AG04450 (cell line): ENCODE measurements at places on chromosomes 1 and 21. TPM values are rescaled to one million over a fixed set of nuclear protein-coding genes. Genes with fewer than 3 reads are reported as not detected.

GRCh38 chr1:45679123-45679522 is 7.2 kb downstream of the GPBP1L1 start:
- DNase-seq, result no peak

GRCh38 chr1:41365320-41365633 is 4.0 kb downstream of the FOXO6 start:
- DNase-seq, result no peak

GRCh38 chr1:246768403-246769020 is 44.3 kb downstream of the SCCPDH start:
- DNase-seq, result no peak

Gene HIVEP3
- 4.8 and 5.0 TPM in 2 replicates for polyA plus RNA-seq

GRCh38 chr1:208895181-208895580 is 651.0 kb upstream of the PLXNA2 start:
- no peak for DNase-seq

DNA sequence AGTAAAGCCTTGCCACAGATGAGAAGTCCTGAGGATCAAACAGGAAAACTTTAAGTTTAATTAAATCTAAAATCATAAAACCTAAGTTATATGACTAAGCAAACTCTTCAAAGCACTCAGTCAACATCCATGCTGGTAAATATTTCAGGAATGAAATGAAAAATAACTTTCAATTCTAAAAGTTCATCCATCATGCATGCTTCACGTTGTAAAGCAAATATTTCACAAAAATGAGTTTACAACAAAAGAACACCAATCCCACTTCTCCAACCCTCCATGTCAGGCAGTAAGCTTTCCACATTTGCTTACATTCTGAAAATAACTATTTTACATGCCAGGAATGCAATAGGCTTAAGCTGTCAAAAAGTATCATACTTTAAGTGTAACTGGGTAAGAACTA is 16.8 kb downstream of the APP start:
- DNase-seq, result no peak

Gene ACTA1
- not detected in 2 replicates for polyA plus RNA-seq

DNA sequence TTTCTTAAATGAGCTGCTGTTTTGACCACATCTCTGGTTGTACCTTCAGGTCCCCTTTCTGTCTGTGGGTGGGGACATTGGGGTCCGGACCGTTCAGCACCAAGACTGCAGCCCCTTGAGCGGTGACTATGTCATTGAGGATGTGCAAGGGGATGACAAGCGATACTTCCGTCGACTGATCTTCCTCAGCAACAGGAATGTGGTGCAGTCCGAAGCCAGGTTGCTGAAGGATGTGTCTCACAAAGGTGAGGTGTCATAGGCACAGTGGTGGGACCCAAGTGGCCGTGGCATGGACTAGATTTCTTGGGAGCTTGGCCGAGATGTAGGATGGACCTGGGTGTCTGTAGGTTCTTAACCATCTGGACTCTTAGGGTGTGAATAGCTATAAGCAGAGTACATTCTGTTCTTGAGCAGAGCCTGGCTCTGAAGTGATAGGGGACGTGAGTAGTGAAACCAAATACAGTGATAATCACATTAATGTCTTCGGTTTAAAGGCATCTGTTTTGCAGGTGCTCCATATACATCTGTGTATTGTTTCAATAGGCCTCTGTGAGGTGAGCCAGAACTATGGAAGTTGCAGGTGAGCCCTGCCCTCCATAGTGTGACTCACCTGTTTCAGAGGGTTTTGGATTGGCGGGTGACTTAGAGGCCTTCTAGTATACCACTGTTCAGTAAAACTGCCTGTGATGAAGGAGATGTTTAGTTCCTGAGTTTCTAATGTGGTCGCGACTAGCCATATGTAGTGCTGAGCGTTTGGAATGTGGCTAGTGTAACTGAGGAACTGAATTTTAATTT is 6.4 kb downstream of the METTL13 start:
- DNase-seq, result no peak

Gene PLPPR4
- polyA plus RNA-seq, result 4.5 and 5.9 TPM in 2 replicates

DNA sequence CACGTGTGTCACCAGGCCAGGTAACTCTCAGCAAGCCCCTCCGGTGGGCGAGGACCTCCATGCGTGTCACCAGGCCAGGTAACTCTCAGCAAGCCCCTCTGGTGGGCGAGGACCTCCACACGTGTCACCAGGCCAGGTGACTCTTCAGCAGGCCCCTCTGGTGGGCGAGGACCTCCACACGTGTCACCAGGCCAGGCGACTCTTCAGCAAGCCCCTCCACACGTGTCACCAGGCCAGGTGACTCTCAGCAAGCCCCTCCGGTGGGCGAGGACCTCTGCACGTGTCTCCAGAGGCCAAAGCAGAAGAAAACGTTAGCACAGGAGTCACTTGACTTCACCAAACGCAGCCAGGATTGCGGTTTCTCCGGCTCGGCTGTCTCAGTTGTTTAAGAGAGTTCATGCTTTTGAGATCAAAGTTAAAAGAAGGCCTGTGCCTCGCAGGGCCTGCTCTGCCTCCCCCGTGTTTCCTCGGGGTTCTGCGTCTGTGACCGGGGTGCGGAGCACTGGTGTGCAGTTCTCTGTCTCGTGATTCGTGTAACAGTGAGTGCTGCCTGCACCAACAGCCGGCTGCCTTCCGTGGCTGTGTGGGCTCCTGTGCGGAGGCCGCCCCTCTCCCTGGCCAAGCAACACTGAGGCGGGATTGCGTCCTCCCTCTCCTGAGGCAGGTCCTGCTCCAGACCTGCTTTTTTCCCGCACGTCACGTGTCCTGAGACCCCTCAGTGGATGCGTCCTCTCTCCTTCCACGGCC is 56.6 kb downstream of the PRKCZ start:
- no peak for DNase-seq

- DNase-seq, result no peak
Measured at GRCh38 chr1:226325178-226325577, 16.2 kb upstream of the LIN9 start.

Gene S100A3
- 1.8 and 3.2 TPM in 2 replicates for polyA plus RNA-seq

DNA sequence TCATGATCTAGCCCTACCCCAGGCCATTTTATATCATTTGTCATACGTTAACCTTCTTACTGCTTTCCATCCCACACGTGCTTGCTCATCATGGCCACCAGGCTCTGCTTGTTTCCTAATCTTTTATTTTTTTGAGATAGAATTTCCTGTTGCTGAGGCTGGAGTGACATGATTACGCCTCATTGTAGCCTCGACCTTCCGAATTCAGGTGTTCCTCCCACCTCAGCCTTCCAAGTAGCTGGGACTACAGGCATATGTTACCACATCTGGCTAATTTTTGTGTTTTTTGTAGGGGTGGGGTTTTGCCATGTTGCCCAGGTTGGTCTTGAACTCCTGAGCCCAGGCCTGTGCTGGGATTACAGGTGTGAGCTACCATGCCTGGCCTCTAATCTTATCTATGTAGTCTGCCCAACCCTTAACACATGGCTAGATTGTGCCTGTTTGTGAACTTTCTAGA is 3.3 kb downstream of the UAP1 start:
- DNase-seq, result no peak

DNA sequence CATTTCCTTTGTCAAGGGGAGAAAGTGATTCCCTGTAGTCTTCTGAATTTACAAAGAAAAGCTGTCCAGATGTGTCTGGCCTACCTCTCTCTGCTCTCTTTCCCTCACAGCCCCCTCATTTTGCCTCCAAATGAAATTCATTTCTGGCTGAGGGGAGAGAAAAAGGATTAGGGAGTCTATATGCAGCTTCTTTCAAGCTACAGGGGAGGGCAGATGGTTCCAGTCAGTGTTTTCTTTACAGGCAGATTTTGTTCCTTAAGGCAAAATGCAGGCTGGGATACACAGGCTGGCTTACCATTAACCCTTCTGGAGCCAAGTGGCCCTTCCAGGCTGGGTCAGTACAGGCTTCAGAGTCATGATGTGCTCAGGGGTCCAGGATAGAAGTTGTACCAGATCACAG is 198.1 kb upstream of the USP24 start:
- DNase-seq, result no peak

DNA sequence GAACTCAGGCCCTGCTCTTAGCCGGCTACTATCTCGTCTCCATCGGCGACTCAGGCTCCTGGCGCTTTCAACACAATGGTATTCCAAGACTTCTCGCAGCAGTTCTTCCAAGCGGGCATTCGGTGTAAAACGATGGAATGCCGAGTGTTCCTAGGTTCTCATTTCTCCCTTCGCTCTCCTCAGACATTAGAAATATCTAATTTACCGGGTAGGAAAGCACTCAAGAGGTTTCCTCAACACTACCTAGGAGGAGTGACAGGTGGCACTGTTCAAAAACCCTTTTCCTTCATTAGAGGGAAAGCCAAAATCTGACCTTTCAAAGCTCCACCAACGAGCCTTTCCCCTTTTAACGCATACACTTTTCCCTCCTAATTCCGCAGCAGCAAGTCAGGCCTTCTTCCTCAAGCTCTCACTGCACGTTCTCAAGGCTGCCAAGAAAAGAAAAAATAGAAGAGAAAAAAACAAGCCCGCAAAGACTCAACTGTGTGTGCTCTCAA is 601 bp downstream of the UBE2G2 start:
- DNase-seq, result no peak

GRCh38 chr1:16178596-16179497 is 23.0 kb upstream of the EPHA2 start:
- no peak for DNase-seq

- no peak for DNase-seq
Measured at GRCh38 chr1:162471290-162471853, 26.2 kb upstream of the UHMK1 start.
